ELR (cell line): ENCODE measurements at places on chromosomes 5 and 9.

- peak; percentile 64 for DNase-seq
Observed at GRCh38 chr5:141757402-141757801, 75.4 kb upstream of the ARAP3 start.

DNA sequence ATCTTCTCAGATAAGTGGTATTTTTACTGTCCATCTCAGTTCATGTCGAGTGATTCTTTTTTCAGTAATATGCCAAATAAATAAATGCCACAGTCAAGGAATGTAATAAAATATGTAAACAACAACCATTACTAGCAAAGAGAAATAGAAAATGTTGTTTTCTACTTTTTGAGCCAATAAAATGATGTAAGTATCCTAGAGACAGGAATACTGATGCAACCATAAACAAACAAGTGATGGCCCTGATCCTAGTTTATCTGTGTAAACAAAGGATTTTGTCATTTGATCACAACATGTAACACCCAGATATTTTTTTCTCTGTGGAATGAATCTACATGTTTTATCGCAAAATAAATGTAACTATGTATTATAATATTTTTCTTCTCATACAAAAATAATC is 1852.8 kb downstream of the EFNA5 start:
- DNase-seq, result no peak

- no peak for DNase-seq
Observed at GRCh38 chr5:62287237-62287636, 18.8 kb upstream of the KIF2A start.

DNA sequence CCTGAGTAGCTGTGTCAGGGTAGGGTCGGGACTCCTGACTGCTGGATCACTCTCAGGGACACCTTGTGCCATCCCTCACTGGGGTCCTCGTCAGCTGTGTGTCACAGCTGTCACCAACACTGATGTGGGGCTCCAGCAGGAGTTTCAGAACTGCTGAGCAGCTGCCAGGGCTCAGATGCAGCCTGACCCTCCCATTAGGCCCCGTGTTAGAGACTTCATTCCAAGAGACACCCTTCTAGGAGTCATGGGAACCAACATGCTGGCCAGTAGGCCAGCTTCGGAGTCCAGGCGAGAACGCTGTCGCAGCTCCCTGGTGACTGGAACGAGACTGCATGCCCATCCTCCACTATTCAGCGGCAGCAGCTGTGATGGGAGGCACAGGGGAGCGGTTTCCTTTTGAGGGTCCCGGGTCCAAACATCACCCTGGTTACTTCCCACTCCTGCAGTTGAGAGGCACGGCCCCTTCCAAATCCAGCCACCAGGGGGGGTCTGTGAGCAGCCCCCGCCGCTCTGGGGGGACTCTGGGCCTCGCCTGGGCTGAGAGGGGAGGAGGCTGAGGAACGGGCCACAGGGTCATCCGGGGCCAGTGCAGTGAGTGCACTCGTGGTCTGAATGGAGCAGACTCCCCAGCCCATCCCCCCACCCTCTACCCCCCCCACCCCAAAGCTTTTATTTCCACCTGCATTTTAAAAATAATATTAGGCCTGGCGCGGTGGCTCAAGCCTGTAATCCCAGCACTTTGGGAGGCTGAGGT is 12.6 kb upstream of the TCF7 start:
- DNase-seq, result peak; percentile 60

- no peak for DNase-seq
Observed at GRCh38 chr5:121915765-121916164, 46.0 kb upstream of the SRFBP1 start.

- DNase-seq, result no peak
Observed at GRCh38 chr9:71665247-71665646, 103.1 kb downstream of the CEMIP2 start.

DNA sequence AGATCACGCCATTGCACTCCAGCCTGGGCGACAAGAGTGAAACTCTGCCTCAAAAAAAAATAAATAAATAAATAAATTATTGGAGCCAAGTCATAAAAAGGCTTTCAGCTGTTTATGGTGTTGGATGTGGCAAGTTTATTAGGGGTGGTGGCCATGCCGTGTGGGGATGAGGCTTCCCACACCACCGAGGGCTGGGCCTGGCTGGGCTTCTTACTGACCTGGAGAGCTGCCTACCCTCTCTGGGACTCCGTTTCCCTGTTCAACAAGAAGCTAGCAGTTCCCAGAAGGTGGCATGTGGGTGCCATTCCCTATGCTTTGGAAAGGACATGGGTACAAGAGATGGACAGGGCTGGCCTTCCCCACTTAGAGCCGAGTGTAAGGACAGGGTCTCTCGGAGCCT is 22.6 kb downstream of the GPRIN1 start:
- DNase-seq, result no peak

DNA sequence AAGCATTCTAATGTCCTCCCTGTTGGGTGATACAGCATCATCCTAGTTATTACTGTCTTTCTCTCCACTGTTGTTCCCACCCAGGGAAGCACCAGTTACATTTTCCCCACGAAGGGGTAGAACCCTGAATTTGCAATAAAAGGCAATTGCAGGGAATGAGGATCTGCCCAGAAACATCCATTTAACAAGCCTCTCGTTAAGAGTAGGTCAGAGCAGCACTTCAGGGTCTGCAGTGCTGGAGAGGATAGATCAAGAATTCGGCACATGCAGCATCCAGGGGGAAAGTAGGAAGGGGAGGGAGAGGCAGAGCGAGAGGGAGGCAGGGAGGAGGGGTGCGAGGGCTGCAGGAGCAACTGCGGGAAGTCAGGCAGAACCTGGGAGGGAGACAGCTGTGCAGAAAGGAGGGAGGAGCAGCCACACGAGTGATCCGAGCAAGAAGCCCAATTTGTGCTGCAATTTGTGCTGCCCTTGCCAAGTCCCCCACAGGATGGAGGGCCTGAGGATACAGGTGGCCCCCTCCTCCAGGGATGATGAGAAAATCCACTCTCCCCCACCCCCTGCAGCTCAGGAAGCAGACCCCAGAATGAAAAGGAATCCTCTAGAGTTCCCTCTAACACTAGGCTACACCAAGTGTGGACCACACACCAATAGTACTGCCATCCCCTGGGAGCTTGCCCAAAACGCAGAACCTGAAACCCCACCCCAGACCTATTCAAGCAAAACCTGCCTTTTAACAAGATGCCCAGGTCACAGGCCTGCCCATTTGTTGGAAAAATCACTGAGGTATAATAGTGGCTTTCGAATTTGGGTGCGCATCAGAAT is 62.2 kb downstream of the EPB41L4B start:
- DNase-seq, result no peak

GRCh38 chr5:149265597-149265996 is 6.1 kb upstream of the AFAP1L1 start:
- DNase-seq, result peak; percentile 78
